ENCODE measurements at places on chromosomes 3 and 15.

GRCh38 chr15:45168751-45169551 lies 18.8 kb downstream of the SHF start:
- no peak overlapping the region for H3K4me3 ChIP-seq
- no peaks in the 10 kb centered on the region for H3K27me3 ChIP-seq
- peaks cover 28% of the 10 kb centered on the region for H3K4me1 ChIP-seq

GRCh38 chr3:58052373-58053273 lies 44.4 kb downstream of the FLNB start:
- no peaks in the 10 kb centered on the region for H3K27me3 ChIP-seq
- H3K4me1 ChIP-seq, result peaks cover 72% of the 10 kb centered on the region
- H3K4me3 ChIP-seq, result no peak overlapping the region
- no peaks in the 10 kb centered on the region for H3K36me3 ChIP-seq
- DNase-seq, result peak; percentile 77
- H3K27ac ChIP-seq, result peak overlapping the region; percentile 69

GRCh38 chr3:174100744-174101143 lies 703.2 kb downstream of the NLGN1 start:
- no peaks in the 10 kb centered on the region for H3K27me3 ChIP-seq
- no peaks in the 10 kb centered on the region for H3K4me1 ChIP-seq
- no peak overlapping the region for H3K4me3 ChIP-seq
- no peak overlapping the region for H3K27ac ChIP-seq
- H3K36me3 ChIP-seq, result no peaks in the 10 kb centered on the region

DNA sequence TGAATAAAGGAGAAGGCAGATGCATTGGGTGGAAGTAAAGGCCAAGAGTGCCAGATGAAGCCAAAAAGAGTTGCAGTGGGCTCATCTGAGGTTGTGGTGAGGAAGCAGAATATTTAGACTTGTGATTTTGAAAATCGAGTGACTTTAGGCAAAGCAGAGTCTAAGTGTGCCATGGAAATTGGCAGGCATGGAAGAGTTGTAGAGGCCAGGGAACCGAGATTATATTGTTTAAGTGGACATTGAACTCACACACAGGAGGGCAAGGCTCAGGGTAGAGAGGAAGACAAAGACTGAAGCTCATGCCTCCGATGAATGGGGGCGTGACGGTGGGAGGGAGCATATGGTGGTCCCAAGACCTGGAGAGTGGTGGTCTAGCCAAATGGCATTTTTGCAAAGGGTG lies 347.5 kb downstream of the EPHB1 start:
- no peak overlapping the region for H3K27ac ChIP-seq
- no peaks in the 10 kb centered on the region for H3K27me3 ChIP-seq
- H3K4me3 ChIP-seq, result no peak overlapping the region
- no peaks in the 10 kb centered on the region for H3K36me3 ChIP-seq

Measured in left ventricle myocardium inferior (tissue), 1 donor.